ENCODE measurements at places on chromosomes 6 and 20. TPM values are rescaled to one million over a fixed set of nuclear protein-coding genes. Genes with fewer than 3 reads are reported as not detected.

- no peaks in the 10 kb centered on the region for H3K27me3 ChIP-seq
- no peak overlapping the region for H3K4me3 ChIP-seq
- H3K36me3 ChIP-seq = no peaks in the 10 kb centered on the region
- no peaks in the 10 kb centered on the region for H3K4me1 ChIP-seq
Measured at GRCh38 chr20:10060226-10060625, 25.4 kb downstream of the ANKEF1 start.

GRCh38 chr6:79909517-79909916, 37.8 kb downstream of the ELOVL4 start:
- H3K36me3 ChIP-seq = no peaks in the 10 kb centered on the region
- no peak for DNase-seq
- H3K4me1 ChIP-seq = no peaks in the 10 kb centered on the region

GRCh38 chr6:106885679-106886078, 88.8 kb downstream of the CD24 start:
- no peaks in the 10 kb centered on the region for H3K27me3 ChIP-seq
- H3K4me1 ChIP-seq = no peaks in the 10 kb centered on the region
- no peak overlapping the region for H3K27ac ChIP-seq
- no peak for DNase-seq
- no peaks in the 10 kb centered on the region for H3K36me3 ChIP-seq
- H3K4me3 ChIP-seq = no peak overlapping the region

GRCh38 chr6:41519745-41520699, 26.2 kb upstream of the FOXP4 start:
- no peaks in the 10 kb centered on the region for H3K4me1 ChIP-seq
- H3K4me3 ChIP-seq = no peak overlapping the region
- no peak for DNase-seq
- peaks cover 4% of the 10 kb centered on the region for H3K27me3 ChIP-seq
- H3K27ac ChIP-seq = no peak overlapping the region
- H3K36me3 ChIP-seq = no peaks in the 10 kb centered on the region

The F13A1 gene
- 357 TPM for total RNA-seq
